Effector memory CD4-positive, alpha-beta T cell (primary cell): ENCODE measurements at places on chromosomes 16 and 17.

- peaks cover 22% of the 10 kb centered on the region for H3K36me3 ChIP-seq
- H3K4me3 ChIP-seq, result no peak overlapping the region
- peaks cover 27% of the 10 kb centered on the region for H3K4me1 ChIP-seq
- DNase-seq, result no peak
- no peak overlapping the region for H3K27ac ChIP-seq
- no peaks in the 10 kb centered on the region for H3K27me3 ChIP-seq
These were observed 8.3 kb downstream of the ALKBH5 start for GRCh38 chr17:18191967-18192366.

DNA sequence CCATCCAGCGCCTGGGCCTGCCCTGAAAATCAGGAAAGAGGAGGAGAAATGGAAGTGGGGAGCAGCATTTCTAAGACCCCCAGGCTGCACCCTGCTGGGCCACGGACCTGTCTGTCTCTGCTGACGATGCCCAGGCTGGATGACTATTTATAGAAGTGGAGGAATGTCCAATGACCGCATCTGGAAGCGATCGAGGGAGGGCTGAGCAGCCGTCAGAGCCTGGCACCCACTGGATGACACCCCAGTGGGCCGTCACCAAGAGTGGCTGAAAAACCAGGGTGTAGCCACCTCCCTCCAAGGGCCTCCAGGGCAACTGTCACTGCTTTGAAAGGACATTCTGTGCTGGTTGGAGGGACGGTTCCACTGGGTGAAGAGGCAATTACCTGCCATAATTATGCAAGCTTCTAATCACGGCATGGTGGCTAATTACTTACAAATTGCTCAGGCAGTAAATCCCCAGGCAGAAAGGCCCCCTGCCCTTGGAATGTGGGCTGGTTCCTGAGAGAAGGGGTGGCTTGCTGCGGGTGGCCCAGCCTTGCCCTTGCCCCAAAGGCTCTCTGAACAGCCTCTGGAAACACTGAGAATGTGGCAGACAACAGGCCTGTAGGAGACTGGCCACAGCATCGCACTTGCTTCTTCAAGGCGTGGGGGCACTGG lies 332.1 kb downstream of the C16orf95 start:
- no peak overlapping the region for H3K4me3 ChIP-seq
- no peaks in the 10 kb centered on the region for H3K36me3 ChIP-seq
- no peak for DNase-seq
- no peaks in the 10 kb centered on the region for H3K27me3 ChIP-seq

DNA sequence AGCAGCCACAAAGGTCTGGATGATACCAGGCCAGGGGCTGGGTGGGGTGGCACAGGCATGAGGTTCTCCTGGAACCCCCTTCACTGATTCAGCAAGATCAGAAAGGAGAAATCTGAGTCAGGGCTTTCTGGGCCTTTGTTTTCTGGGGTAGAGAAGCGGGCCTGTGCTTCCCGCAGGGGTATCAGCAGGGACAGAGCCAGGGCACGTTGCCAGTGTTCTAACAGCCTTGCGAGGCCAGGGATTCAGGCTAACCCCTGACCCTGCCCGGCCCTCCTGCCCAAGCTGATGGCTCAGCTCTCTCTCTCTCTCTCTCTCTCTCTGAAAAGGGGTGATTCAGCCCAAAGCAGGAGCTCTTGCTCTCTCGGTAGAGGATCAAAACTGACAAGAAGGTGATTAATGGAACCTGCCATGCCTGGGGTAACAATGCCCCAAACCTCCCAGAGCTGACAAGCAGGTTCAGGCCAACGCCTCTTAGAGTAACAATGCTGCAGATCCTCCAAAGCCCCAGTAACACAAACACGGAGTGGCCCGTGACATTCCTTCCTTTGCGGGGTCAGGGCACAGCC lies 2.0 kb upstream of the KRT13 start:
- no peak overlapping the region for H3K27ac ChIP-seq
- no peak overlapping the region for H3K4me3 ChIP-seq
- DNase-seq, result no peak
- no peaks in the 10 kb centered on the region for H3K27me3 ChIP-seq

GRCh38 chr17:75454193-75454592 lies 2.2 kb upstream of the TMEM94 start:
- no peaks in the 10 kb centered on the region for H3K36me3 ChIP-seq
- no peak overlapping the region for H3K4me3 ChIP-seq
- H3K4me1 ChIP-seq, result peaks cover 12% of the 10 kb centered on the region
- no peak overlapping the region for H3K27ac ChIP-seq

DNA sequence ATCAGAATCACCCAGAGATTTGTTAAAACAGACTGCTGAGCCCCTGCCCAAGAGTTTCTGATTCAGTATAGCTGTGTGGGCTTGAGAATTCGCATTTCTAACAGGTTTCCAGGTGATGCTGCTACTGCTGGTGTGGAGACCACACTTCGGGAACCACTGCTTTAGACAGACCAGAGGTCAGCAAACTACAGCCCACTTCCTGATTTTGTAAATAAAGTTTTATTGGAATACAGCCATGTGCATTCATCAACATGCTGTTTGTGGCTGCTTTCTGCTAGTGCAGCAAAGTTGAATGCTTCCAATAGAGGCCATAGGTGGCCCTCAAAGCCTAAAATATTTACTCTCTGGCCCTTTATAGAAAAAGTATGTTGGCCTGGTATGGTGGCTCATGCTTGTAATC lies 32.6 kb upstream of the CLEC19A start:
- no peaks in the 10 kb centered on the region for H3K4me1 ChIP-seq
- peaks cover 4% of the 10 kb centered on the region for H3K27me3 ChIP-seq
- H3K27ac ChIP-seq, result no peak overlapping the region
- no peak overlapping the region for H3K4me3 ChIP-seq
- no peak for DNase-seq

DNA sequence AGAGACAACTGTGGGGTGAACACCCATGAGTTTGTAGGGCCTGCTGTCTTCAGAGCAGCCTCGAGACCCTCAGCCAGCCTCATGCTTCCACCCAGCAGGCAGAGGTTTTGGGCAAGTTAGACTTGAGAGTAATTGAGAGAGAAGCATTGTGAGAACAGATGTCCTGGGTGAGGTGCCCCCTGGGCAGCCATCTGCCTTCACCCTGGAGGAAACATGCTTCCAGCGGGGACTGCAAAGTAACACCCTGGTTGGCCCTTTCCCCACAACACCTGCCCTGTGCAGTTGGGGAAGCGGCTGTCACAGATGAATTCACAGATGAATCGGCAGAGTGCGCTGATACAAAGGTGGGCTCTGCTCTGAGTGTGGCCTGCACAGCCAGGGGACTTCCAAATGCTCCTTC lies 23.4 kb downstream of the ATPAF2 start:
- no peak overlapping the region for H3K27ac ChIP-seq
- H3K36me3 ChIP-seq, result peaks cover 15% of the 10 kb centered on the region

GRCh38 chr16:4200000-4200780 lies 41.7 kb downstream of the SRL start:
- no peaks in the 10 kb centered on the region for H3K36me3 ChIP-seq
- no peak overlapping the region for H3K27ac ChIP-seq
- no peak overlapping the region for H3K4me3 ChIP-seq
- peaks cover 3% of the 10 kb centered on the region for H3K4me1 ChIP-seq

DNA sequence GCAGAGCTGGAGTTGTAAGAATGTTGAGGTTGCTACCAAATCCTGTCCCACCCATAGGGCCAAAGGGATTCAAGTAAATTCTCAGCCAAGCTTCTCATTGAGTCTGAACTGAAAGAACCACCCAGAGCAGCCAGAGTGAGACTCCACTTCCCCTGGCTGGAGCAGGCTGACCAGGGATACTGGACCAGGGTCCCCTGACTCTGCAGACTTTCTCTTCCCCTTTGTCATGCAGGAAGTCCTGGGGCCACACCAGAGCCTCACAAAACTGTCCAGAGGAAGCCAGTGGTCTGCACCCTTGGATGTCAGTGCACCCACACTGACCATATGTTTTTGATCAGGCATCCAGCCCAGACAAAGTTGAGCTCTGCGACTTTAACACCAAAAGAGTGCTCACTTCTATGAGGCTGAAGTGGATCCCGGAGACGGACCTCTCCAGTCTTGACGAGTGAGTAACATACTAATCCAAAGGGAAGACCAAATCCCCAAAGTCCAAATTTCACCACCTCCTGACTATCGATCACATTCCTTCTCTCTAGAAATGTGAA lies 4.1 kb downstream of the NXN start:
- H3K4me1 ChIP-seq, result peaks cover 12% of the 10 kb centered on the region
- DNase-seq, result no peak
- H3K27ac ChIP-seq, result no peak overlapping the region
- H3K4me3 ChIP-seq, result no peak overlapping the region
- no peaks in the 10 kb centered on the region for H3K36me3 ChIP-seq

GRCh38 chr17:78497115-78497540 lies 80.1 kb downstream of the DNAH17 start:
- no peaks in the 10 kb centered on the region for H3K36me3 ChIP-seq
- no peaks in the 10 kb centered on the region for H3K4me1 ChIP-seq
- DNase-seq, result peak; percentile 27
- H3K27ac ChIP-seq, result no peak overlapping the region
- no peaks in the 10 kb centered on the region for H3K27me3 ChIP-seq

- no peak overlapping the region for H3K4me3 ChIP-seq
- no peaks in the 10 kb centered on the region for H3K4me1 ChIP-seq
- H3K36me3 ChIP-seq, result no peaks in the 10 kb centered on the region
These were observed 398.2 kb downstream of the SOX9 start for GRCh38 chr17:72518753-72519597.

GRCh38 chr17:78127888-78128550 lies 536 bp downstream of the TMC6 start:
- no peaks in the 10 kb centered on the region for H3K27me3 ChIP-seq
- DNase-seq, result no peak
- H3K4me1 ChIP-seq, result peaks cover 75% of the 10 kb centered on the region
- peak overlapping the region; percentile 97 for H3K4me3 ChIP-seq
- peak overlapping the region; percentile 86 for H3K27ac ChIP-seq

DNA sequence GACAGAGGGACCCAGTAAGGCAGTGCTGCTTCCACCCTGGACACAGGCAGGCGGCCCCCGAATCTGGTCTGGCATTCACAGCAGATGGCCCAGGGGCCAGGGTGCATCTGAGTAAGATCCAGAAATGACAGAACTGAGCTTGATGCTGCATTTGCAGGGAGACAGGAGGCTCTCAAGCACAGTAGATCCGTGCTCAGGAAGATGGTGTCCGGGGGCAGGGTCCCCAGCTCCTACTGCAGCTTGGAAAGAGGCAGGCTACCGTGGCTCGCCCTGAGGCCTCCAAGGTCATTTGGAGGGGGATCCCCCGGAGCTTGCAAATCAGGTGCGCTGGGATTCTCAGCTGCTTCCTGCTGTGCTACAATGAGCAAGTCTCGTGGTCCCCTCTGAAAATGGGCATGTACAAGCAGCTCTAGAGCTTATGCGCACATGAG lies 2.2 kb downstream of the C16orf95 start:
- H3K4me3 ChIP-seq, result no peak overlapping the region
- no peaks in the 10 kb centered on the region for H3K27me3 ChIP-seq
- no peaks in the 10 kb centered on the region for H3K36me3 ChIP-seq
- DNase-seq, result no peak

DNA sequence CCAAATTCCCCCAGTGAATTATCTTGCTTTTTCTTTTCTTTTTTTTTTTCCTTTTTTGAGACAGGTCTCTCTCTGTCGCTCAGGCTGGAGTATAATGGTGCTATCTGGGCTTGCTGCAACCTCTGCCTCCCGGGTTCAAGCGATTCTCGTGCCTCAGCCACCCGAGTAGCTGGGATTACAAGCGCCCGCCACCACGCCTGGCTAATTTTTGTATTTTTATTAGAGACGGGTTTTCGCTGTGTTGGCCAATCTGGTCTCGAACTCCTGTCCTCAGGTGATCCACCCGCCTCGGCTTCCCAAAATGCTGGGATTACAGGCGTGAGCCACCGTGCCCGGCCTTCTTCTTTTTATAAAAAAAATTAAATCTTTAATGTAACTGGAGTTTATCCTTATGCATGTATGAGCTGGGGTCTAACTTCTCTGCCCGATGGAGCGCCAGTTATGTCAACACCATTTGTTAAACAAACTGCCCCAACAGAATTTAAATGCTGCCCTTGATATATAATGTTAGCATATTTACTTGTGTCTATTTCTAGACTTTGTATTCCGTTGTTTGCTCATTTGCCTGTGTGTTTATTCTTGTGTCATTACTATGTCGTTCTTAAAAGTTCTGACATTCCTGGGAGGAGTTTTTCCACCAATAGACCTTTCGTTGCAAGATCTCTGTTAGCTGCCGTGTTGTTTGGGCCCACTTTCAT lies 535 bp upstream of the AURKB start:
- H3K4me3 ChIP-seq, result peak overlapping the region; percentile 52
- no peaks in the 10 kb centered on the region for H3K36me3 ChIP-seq
- peak overlapping the region; percentile 60 for H3K27ac ChIP-seq
- H3K4me1 ChIP-seq, result peaks cover 5% of the 10 kb centered on the region
- DNase-seq, result no peak

- H3K27ac ChIP-seq, result no peak overlapping the region
- no peak overlapping the region for H3K4me3 ChIP-seq
- no peaks in the 10 kb centered on the region for H3K36me3 ChIP-seq
These were observed 96.0 kb downstream of the NXN start for GRCh38 chr17:883586-883962.

GRCh38 chr17:31114956-31115555 lies 20.3 kb downstream of the NF1 start:
- no peak for DNase-seq
- no peaks in the 10 kb centered on the region for H3K36me3 ChIP-seq
- H3K4me3 ChIP-seq, result no peak overlapping the region
- no peak overlapping the region for H3K27ac ChIP-seq
- no peaks in the 10 kb centered on the region for H3K4me1 ChIP-seq
- no peaks in the 10 kb centered on the region for H3K27me3 ChIP-seq
